ENCODE measurements at places on chromosomes 7 and 10.

DNA sequence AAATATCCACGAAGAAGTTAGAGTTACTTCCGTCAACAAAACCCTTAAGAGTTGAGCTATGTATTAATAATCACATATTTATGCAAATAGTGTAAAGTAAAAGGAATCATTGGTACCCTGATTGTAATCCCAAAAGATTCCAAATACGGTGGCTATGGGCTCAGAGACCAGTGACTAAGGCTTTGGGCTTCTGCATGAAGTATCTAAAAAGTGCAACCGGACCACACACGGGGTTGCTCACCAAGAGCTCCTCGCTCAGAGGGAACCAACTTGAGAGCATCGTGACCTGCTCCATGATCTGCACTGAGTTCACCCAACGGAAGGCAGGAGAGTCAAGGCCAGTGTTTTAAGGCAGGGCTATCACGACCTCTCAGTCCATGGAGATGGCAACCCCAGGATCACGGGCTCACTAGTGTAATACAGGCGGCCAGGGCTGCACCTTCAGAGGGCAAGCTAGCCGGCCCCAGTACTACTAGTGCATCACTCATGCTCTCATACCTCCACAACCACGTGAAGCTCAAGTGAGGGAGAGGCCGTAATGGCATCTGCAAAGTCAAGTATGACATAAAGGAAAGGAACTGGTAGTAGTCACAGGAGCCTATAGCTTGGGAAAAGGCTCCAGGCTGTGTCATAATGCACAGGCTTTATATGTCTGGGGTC, 77.1 kb upstream of the CAMK2B start:
- no peak for DNase-seq

- DNase-seq: no peak
These were observed 77.0 kb upstream of the FAM20C start for GRCh38 chr7:115274-115911.

DNA sequence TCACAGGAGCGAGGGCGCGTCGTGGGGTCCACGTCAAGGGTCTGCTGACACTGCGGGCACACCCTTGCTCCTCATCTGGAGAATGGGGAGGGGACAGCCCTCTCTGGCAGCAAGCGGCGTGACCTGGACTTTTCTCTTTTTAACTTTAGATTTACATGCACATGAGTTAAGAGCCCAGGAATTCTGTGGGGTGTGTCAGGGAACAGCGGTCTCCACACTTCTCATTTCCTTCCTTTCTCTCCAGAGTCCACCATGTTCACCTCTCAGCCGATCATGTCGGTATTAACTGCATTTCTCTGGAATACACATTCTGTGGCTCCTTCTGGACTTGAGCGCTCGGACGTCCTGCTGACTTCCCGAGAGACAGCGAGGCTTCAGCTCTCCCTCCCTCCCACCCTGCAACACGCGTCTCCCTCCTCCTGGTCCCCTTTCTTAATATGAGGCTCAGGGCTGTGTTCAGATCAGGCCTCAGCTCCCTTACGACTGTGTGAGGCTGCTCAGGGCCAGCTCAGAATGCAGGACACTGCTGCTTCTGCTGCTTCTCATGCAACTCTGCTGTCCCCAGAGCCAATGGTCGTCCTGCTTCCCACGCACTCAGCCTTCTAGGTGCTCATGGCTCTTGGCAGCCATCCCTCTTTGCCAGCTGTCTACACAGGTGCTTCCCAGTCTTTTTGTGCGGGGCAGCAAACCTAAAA, 261.3 kb downstream of the ELFN1 start:
- DNase-seq: peak; percentile 21

- no peak for DNase-seq
These were observed 92.3 kb downstream of the CTNNA3 start for GRCh38 chr10:67603701-67604100.

- peak; percentile 66 for DNase-seq
These were observed 123.9 kb downstream of the CACNA2D1 start for GRCh38 chr7:82319674-82320118.

GRCh38 chr7:45982907-45983719, 62.0 kb upstream of the IGFBP3 start:
- no peak for DNase-seq

- DNase-seq: no peak
These were observed 213.2 kb upstream of the RHOBTB1 start for GRCh38 chr10:61157182-61157581.

DNA sequence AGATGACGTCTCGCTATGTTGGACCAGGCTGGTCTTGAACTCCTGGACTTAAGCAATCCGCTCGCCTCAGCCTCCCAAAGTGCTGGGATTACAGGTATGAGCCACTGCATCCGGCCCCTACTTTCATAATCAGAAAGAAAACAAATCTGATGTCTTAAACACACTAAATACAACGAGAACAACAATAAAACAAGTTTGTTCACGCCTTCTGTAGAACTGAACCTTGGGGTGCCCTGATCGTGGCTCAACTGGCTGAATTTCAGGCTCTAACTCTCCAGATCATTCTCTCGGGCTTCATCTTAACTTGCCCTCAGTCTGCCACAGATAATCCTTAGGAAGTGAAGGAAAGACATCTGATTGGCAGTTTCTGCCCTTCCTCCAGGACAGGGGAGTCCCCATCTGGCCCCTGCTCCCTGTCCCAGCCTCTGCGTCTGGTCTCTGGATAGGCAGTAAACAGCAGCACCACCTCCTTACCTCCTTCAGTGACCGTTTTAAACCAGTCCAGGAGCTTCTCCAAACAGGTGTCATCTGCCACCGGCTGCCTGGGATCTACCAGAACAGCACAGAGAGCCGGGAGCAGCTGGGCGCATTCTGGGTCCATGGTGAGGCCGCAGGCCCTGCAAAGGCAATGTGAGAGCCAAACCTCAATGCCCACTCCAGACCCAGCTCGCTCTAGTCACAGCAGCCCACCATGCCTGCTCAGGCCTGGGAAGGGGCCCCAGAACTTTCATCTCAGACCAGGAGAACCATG, 1.3 kb downstream of the BRAT1 start:
- no peak for DNase-seq

DNA sequence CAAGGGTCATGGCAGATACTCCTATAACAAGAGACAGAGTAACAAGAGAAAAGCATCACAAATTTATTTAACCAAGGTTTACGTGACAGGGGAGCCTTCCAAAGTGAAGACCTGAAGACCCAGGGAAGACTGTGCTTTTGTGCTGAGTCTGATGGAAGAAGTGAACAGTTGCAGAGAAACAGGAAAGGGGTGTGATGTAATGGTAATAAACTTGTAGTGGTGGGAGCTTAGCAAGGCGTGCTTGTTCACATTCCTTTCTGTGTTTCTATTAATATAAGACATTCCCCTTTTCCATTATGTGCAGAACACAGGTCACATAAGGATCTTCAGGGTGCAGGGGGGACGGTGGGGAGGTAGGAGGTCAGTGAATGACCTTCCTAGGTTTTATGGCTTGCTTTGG, 25.5 kb upstream of the C10orf67 start:
- no peak for DNase-seq

DNA sequence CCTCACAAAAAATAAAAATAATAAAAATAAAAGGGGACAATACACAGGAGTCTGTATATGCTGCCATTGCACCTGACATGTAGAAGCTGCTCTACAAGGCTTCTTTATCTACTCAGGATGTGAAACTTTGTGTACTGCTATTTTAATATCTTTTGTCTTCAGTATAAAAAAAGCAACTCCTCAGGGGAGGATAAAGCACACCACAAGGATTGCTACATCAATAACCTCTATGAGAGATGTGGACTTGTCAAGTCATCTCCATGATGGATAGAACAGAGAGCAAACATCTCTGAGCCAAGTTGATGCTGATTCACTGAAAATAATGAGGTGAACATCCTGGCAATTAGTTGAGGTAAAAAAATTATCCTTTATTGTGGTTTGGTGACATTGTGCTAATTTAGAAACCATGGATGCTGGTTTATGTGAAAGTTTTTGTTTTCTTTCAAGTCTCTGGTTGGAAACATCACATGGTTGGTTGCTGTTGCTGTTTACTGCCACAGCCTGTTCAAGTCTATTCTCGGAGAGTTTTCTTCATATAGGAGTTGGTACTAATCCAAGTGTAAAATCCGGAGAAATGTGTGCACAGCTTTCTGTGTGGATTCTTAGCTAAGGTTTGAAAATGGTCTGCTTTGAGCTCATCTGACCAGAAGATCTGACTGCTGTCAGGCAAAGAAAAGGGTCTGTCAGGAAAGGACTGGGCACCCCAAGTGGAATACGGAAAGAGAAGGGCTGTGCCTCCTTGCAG, 1.5 kb upstream of the HECW1 start:
- DNase-seq: no peak

GRCh38 chr10:74589226-74589673, 237.2 kb upstream of the KAT6B start:
- DNase-seq: peak; percentile 38

GRCh38 chr7:157574120-157574825, 237.5 kb downstream of the DNAJB6 start:
- DNase-seq: no peak

GRCh38 chr10:128078136-128078969, 47.9 kb downstream of the MKI67 start:
- peak; percentile 13 for DNase-seq

DNA sequence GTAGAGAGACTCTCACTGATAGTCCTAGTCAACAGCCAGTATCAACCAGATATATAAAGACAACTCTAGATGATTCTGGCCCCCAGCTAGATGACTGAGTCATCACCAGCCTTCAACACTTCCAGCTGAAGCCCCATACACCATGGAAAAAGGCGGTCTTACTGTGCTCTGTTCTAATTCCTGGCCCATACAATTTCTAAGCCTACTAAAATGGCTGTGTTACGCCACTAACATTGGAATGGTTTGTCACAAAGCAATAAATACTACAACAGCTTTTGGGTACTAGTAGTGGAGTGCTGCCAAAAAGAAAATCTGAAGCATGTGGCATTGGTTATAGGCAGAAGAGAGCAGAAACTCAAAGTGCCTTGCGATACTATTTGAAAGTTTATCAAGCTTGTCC, 13.0 kb upstream of the TES start:
- no peak for DNase-seq

DNA sequence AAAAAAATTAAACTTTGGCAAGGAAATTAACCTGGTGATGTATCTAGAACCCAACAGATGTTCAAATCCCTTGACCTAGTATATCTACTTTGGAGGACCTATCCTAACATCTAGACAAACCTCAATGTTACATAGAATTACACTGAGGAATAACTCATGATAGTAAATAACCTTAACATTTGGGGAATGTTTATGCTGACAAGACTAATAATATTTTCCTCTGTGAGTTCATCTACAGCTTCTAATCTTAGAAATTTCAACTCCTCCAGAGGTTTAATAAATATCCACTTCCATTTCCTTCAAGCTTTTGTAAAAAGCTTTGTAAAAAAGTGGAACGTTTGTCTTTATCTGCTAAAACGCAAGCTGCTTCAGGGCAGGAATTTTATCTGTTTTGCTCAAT, 12.7 kb downstream of the HIPK2 start:
- DNase-seq: no peak

All from cerebellum (tissue), 4 donors.